Mononuclear cell (primary cell): ENCODE measurements at places on chromosomes 5 and 9. TPM values are rescaled to one million over a fixed set of nuclear protein-coding genes. Genes with fewer than 3 reads are reported as not detected.

TAF11L2 gene
- total RNA-seq: not detected

SLC46A2 gene
- 0.94 TPM for total RNA-seq

ENTPD2 gene
- not detected for total RNA-seq

MSMP gene
- not detected for total RNA-seq

CCDC192 gene
- not detected for total RNA-seq

LHX6 gene
- total RNA-seq: under 0.01 TPM

IL5 gene
- not detected for total RNA-seq

FBP2 gene
- total RNA-seq: not detected

BNC2 gene
- 2.5 TPM for total RNA-seq

FGF1 gene
- total RNA-seq: not detected

CDO1 gene
- total RNA-seq: 0.10 TPM

ACTBL2 gene
- not detected for total RNA-seq

CBY3 gene
- 0.52 TPM for total RNA-seq

DMRT3 gene
- not detected for total RNA-seq

SHISAL2B gene
- total RNA-seq: not detected

IFNK gene
- total RNA-seq: not detected

TXN gene
- total RNA-seq: 37.8 TPM

CORO2A gene
- total RNA-seq: 4.6 TPM

NMUR2 gene
- total RNA-seq: not detected

TCOF1 gene
- 21.7 TPM for total RNA-seq

GMCL2 gene
- not detected for total RNA-seq

AIF1L gene
- total RNA-seq: 0.10 TPM

TXNDC15 gene
- total RNA-seq: 16.4 TPM

PCDHA3 gene
- not detected for total RNA-seq

TRIM14 gene
- total RNA-seq: 16.4 TPM

FOXD4L4 gene
- total RNA-seq: not detected

ARHGEF37 gene
- not detected for total RNA-seq

TMEM232 gene
- total RNA-seq: 2.7 TPM

RNF208 gene
- total RNA-seq: 0.31 TPM

RAPGEF1 gene
- total RNA-seq: 119 TPM

PCDHGB2 gene
- 0.63 TPM for total RNA-seq

LCN2 gene
- 4.7 TPM for total RNA-seq

C8G gene
- total RNA-seq: not detected

SLC45A2 gene
- total RNA-seq: under 0.01 TPM

TSTD2 gene
- 10.5 TPM for total RNA-seq

LCN15 gene
- not detected for total RNA-seq

SLC9A3 gene
- total RNA-seq: 1.8 TPM

C9orf152 gene
- not detected for total RNA-seq
